ENCODE measurements at places on chromosomes 13 and 19.

GRCh38 chr13:111286162-111286561, 34.3 kb upstream of the TEX29 start:
- no peak for DNase-seq

GRCh38 chr19:33312065-33312464, 9.7 kb upstream of the CEBPA start:
- DNase-seq: no peak

DNA sequence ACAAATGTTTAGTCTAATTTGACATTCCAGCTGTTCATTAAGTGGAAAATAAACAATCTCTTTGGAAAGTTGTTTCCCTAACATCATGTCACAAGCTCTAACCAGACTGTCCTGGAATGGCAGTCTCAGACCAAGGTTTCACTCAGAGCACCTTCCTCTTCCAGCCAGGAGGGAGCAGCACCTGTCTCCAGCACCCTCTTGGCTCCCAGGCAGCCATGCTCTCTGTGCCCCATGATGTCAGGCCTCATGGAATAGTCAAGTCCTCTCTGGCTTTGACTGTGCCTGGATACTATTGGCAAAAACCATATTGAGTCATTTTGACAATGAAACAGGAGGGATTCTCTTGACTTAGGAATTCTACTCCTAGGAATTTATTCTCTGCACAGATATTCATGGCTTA, 171.4 kb downstream of the OXGR1 start:
- DNase-seq: no peak

DNA sequence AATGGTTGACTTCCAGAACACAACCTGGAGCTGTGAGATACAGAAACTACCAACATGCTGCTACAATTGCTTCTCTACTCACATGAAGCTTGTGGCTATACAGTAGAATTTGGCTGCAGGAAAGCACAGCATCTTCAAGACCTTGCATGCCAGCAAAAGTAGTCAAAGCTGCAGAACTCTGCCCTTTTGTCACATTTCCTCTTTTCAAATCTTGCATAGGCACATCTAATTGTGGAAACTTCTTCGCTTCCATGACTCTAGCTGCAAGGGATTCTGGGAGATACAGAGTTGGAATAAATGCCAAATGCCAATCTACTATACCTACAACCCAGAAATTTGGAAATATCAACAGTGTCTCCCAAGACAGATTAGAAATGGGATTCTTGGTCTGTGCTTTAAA, 462.2 kb downstream of the FOXO1 start:
- DNase-seq: no peak

DNA sequence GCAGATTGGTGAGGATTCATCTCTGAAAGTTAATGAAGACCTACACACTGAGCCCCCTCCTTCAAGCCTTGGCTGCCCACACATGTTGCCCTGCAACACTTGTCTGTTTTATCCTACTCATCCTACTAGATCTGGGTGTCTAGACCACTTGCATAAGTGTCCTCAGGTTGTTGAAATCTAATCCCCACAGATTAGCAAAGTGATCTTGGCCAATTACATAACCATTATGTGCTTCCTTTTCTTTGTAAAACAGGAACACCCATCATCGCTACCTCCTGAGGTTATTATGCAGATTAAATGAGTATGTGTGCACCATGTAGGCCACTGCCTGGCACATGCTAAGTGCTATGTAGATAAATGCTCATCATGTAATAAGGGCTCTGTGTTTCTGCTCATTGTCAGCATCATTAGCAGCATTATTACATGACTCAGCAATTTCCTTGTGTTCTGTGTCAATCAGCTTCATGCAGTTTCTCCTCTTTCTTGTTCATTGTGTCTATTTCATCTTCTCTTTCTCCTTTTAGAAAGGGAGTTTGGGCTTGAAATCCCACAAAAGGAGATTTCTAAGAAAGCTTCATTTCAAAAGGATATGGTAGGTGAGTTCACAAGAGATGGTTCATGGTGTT, 15.1 kb downstream of the ZNF175 start:
- DNase-seq: no peak

DNA sequence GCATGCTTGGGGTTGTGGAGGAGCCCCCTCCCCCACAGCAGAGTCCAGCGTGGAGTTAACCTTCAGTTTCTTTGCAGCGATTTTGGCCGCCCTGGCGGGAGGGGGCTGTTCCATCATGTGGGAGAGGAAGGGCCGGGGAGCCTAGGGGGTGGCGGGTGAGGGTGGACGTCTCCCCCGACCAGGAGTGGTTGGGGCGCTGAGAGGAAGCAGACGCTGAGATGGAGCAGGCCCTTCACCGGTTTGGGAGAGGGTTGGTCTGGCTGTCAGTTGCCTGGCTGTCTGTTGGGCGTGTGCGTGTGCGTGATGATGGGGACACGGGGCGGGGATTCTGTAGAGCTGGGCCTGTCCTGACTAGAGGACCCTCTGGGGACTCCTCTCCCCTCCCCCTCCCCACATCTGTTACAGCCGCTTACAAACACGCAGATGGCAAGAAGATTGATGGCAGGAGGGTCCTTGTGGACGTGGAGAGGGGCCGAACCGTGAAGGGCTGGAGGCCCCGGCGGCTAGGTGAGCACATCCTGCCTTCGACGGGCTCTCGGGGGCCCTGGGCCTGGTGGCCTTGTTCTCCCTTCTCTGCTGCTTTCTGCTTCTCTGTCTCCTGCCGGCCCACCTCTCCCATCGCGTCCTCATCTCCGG, 9.8 kb upstream of the LIN7B start:
- no peak for DNase-seq

- no peak for DNase-seq
Observed at GRCh38 chr13:46134961-46135522, 30.2 kb upstream of the CPB2 start.
